ENCODE measurements at places on chromosomes 2 and 18.

DNA sequence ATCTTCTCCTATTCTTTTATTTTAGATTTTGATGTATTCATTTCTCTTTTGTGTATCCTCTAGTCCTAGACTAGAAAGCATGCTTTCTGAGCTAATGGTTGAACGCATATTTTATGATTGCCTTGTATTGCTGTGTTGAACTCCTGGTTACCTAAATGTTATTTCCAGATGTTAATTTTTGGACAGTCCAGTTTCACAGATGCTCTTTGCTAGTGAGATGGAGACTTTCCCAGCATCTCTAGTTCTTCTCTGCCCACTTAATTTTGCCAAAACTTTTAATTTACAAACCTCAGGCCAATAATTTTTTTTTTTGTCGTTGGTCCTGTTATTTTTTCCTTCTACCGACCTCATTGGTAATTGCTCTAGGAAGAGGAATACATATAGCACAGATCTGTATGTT is 153.2 kb downstream of the HAUS1 start:
- no peak overlapping the region for H3K27ac ChIP-seq
- no peaks in the 10 kb centered on the region for H3K27me3 ChIP-seq
- DNase-seq: no peak
- no peaks in the 10 kb centered on the region for H3K36me3 ChIP-seq

GRCh38 chr2:145765874-145766273 is 1246.0 kb upstream of the ZEB2 start:
- no peak overlapping the region for H3K4me3 ChIP-seq
- DNase-seq: no peak
- H3K4me1 ChIP-seq: peaks cover 1% of the 10 kb centered on the region
- H3K36me3 ChIP-seq: no peaks in the 10 kb centered on the region
- no peak overlapping the region for H3K27ac ChIP-seq

- H3K4me1 ChIP-seq: no peaks in the 10 kb centered on the region
- no peaks in the 10 kb centered on the region for H3K36me3 ChIP-seq
- H3K4me3 ChIP-seq: no peak overlapping the region
- no peak for DNase-seq
- H3K27me3 ChIP-seq: no peaks in the 10 kb centered on the region
Measured at GRCh38 chr2:63679252-63679855, 90.6 kb downstream of the MDH1 start.

GRCh38 chr18:10370716-10371115 is 83.7 kb upstream of the APCDD1 start:
- H3K27me3 ChIP-seq: no peaks in the 10 kb centered on the region
- H3K36me3 ChIP-seq: no peaks in the 10 kb centered on the region
- no peaks in the 10 kb centered on the region for H3K4me1 ChIP-seq
- H3K27ac ChIP-seq: no peak overlapping the region
- H3K4me3 ChIP-seq: no peak overlapping the region

DNA sequence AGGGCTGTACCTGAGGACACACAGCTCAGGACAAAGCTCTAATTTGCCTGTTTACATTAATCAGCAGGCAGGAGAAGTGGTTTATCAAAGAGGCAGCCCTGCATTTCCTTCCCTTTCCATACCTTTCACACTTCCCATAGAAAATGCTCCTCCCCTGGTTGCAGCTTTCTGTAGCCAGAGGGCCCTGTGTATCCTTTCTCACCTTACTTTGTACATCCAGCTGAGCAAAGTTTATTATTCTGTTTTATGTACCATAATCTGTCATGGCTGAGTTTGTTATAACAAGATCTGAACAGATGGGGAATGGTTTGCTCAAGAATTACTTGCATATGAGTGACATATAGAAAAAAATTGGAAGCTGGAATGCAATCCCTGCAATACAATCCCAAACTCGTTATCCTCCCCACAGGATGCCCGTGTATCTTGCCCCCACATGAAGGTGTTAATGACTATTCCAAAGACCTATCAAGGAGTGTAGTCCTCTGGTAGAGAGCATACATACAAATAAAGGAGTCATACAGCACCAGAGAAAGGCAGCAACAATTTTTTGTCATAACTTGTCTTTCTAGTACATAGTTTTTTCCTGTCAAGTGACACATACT is 1025.8 kb upstream of the KLHL29 start:
- no peak for DNase-seq
- no peaks in the 10 kb centered on the region for H3K36me3 ChIP-seq
- H3K4me1 ChIP-seq: no peaks in the 10 kb centered on the region
- no peak overlapping the region for H3K27ac ChIP-seq
- no peak overlapping the region for H3K4me3 ChIP-seq
- no peaks in the 10 kb centered on the region for H3K27me3 ChIP-seq

DNA sequence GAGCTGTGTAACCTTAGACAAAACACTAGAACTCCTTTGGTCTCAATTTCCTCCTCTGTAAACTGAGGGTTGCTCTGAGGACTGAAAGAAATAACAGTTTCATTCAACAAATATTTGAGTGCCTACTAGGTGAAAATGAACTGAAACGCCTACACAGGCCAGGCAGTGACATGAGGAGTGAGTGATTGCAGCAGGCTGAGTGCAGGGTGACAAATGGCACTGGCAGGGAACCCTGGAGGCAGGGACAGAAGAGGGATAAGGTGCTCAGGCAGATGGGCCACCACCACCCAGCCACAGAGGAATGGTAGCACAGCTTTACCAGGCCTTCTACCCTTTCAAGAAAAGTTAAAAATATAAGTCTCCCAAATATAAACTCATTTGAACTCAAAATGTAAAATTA is 11.5 kb upstream of the RNU4ATAC start:
- H3K4me3 ChIP-seq: no peak overlapping the region
- no peaks in the 10 kb centered on the region for H3K4me1 ChIP-seq

DNA sequence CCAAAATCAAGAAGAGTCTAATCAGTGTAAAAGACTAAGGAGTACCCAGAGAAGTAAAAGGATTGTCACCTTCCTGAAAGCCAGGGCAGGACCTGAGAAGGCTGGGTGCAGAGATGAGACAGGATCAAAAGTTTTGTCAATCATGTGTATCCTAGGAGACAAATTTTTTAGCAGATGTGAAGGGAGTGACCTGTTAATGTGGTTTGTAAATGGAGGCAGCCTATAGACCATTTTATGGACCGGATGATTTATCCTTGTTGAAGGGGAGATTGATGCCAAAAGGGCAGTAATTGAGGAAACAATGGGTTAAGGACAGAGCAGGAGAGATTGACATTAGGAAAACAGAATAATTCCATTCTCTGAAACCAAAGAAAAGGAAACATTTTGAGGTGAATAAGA is 813 bp downstream of the NDC80 start:
- H3K36me3 ChIP-seq: peaks cover 19% of the 10 kb centered on the region
- peak overlapping the region; percentile 93 for H3K4me3 ChIP-seq
- H3K4me1 ChIP-seq: no peaks in the 10 kb centered on the region
- no peak for DNase-seq
- H3K27ac ChIP-seq: no peak overlapping the region

DNA sequence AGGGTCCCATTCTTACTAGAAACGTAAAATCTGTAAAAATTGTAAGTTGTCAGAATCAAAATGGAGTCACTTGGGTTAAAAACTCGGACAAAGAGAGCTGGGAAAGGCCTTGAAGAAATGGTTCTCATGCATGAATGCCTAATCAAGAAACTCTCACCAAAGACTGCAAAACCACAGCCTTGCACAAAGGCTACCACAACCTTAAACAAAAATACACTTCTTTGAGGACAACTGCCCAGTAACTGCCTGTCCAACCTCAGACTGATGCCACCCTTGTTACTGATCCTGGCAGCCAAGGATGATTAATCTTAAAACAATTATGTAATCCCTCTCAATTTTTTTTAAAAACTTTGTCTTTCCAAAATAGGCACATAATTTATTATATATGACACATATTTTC is 299.3 kb downstream of the CCDC85A start:
- H3K27me3 ChIP-seq: no peaks in the 10 kb centered on the region
- DNase-seq: no peak
- no peak overlapping the region for H3K4me3 ChIP-seq
- no peaks in the 10 kb centered on the region for H3K4me1 ChIP-seq

DNA sequence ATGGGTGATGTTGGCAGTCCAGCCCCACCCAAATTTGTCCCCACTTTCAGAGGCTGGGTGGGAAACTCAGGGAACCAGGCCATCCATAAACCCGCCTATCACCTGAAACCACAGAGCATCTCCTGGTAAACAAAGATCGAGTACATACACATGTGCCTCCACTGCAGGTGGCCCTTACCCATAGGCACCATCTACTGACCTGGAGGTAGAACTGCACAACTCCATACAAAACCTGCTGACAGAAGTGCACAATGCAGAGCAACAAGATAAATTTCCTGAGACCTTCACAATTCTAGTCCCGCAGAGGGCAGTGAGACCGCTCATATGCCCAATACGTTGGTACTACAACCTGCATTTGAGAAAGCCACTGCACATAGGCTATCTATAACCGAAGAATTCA is 856.3 kb downstream of the SUCLG1 start:
- no peak overlapping the region for H3K27ac ChIP-seq
- H3K4me1 ChIP-seq: no peaks in the 10 kb centered on the region
- H3K27me3 ChIP-seq: no peaks in the 10 kb centered on the region
- no peaks in the 10 kb centered on the region for H3K36me3 ChIP-seq

GRCh38 chr2:191995285-191995684 is 148.4 kb upstream of the CAVIN2 start:
- no peak overlapping the region for H3K27ac ChIP-seq
- peaks cover 3% of the 10 kb centered on the region for H3K4me1 ChIP-seq
- no peak overlapping the region for H3K4me3 ChIP-seq
- DNase-seq: no peak
- no peaks in the 10 kb centered on the region for H3K36me3 ChIP-seq

DNA sequence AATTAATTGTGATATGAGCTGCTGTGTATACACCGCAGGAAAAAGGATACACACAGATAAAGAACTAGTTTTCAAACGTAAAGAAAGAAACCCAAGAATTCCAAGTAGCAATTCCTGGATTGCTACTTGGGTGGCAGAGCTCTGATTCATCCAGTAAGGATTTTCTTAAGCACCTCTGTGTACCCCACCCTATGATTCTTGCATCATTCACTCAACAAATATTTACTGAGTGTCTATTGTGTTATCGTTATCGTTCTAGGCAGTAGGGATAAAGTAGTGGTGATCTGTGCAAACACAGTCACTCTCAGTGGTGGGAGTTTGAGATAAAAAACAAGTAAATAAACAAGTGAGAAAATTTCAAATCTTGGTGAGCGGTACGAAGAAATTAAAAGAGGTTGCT is 4.9 kb upstream of the TMEM200C start:
- no peak for DNase-seq
- no peaks in the 10 kb centered on the region for H3K4me1 ChIP-seq
- H3K36me3 ChIP-seq: no peaks in the 10 kb centered on the region
- no peak overlapping the region for H3K4me3 ChIP-seq

- DNase-seq: no peak
- H3K4me3 ChIP-seq: no peak overlapping the region
- no peaks in the 10 kb centered on the region for H3K27me3 ChIP-seq
- H3K4me1 ChIP-seq: no peaks in the 10 kb centered on the region
- H3K27ac ChIP-seq: no peak overlapping the region
Measured at GRCh38 chr18:24538414-24539264, 78.2 kb downstream of the HRH4 start.

- peak overlapping the region; percentile 61 for H3K27ac ChIP-seq
- DNase-seq: peak; percentile 21
- H3K4me1 ChIP-seq: no peaks in the 10 kb centered on the region
Measured at GRCh38 chr2:42810971-42811811, 18.8 kb upstream of the HAAO start.

DNA sequence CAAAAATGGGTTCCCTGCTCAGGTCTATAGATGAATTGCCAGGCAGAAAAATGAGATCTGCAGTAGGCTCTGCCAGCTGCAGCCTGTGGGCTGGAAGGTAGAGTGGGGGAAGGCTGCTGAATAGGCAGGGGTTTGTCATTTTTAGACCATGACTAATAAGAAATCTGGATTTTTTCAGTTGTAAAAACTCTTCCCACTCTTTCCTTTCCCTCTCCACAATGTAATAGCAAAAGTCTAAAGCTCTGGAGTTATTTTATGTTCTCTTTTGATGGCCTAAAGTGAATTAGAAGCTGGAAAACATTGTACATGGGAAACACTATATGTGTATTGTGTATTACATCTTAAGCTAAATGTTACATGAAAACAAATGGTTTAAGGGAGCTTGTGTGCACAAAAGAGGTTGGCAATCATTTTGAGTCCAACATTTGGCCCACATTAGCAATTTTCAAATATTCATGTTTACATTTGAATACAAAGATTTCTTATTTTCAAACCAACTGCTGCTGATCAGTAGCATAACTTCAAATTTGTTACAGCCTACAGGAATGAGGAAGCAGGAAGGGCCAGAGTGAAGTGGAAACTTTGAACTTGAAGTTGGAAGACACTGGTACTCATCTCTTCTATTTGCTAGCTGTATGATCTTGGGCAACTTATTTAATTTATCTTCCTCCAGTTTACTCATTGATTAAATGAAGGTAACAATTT is 407.1 kb downstream of the SLC4A3 start:
- no peak overlapping the region for H3K27ac ChIP-seq
- no peaks in the 10 kb centered on the region for H3K27me3 ChIP-seq
- H3K4me1 ChIP-seq: no peaks in the 10 kb centered on the region
- no peaks in the 10 kb centered on the region for H3K36me3 ChIP-seq
- DNase-seq: no peak
- H3K4me3 ChIP-seq: no peak overlapping the region

GRCh38 chr18:63161032-63161760 is 158.4 kb downstream of the BCL2 start:
- H3K36me3 ChIP-seq: no peaks in the 10 kb centered on the region
- no peak overlapping the region for H3K27ac ChIP-seq
- peaks cover 3% of the 10 kb centered on the region for H3K4me1 ChIP-seq
- H3K27me3 ChIP-seq: no peaks in the 10 kb centered on the region
- no peak for DNase-seq

DNA sequence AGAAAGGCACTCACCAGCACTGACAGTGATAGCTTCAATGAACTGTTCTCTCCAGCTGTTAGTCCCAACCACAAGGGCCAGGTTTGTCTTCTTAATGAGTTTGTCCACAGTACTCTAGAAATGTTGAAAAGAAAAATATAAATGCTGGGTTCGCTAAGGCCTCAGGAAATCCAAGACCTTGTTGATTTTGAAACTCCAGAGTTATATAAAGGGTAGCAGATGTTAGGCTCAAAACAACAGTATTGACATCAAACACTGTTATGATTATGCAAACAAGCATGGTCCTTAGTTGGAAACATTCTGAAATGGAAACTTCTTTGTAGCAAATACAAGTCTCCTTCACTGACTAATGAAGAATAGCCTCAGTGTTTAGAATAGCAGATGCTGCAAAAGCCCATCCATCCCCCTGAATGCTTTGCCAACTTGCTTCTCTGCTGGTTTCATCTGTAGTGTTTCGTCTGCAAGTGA is 291.1 kb downstream of the SLC8A1 start:
- H3K4me1 ChIP-seq: no peaks in the 10 kb centered on the region
- H3K27me3 ChIP-seq: no peaks in the 10 kb centered on the region
- H3K4me3 ChIP-seq: no peak overlapping the region
- no peaks in the 10 kb centered on the region for H3K36me3 ChIP-seq
- DNase-seq: no peak

DNA sequence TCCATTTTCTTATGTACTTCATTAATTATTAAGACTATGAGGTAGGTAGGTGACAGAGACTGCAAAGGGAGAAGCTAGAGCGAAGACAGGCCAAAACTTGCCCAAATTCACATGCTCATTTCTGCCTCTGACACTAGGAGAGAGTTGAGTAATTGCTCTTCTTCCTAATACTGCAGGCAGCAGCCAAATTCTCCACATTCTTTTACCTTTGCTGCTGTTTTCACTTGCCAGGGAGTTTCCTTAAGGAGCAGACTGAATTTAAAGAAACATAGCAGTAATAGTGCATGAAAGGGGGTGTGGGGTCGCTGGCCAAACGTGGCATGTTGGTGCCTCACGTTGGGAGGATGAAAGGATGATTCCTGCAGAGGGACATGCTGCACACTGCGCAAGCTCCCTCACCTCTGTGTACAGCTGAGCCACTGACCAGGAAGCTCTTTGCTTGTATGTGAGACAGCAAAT is 12.3 kb downstream of the CRIM1 start:
- peaks cover 48% of the 10 kb centered on the region for H3K4me1 ChIP-seq
- H3K27me3 ChIP-seq: no peaks in the 10 kb centered on the region

Measured in H1 (cell line).